Left renal pelvis (tissue), 4 donors: ENCODE measurements at places on chromosomes 5 and 9.

- DNase-seq, result no peak
Observed at GRCh38 chr5:106959387-106959786, 711.4 kb downstream of the EFNA5 start.

- no peak for DNase-seq
Observed at GRCh38 chr5:912280-913091, 19.8 kb downstream of the TRIP13 start.

- DNase-seq, result no peak
Observed at GRCh38 chr9:129241725-129242124, 63.7 kb upstream of the IER5L start.

- no peak for DNase-seq
Observed at GRCh38 chr9:113935677-113936380, 59.7 kb downstream of the ZNF618 start.

GRCh38 chr9:6197330-6197729, 18.3 kb upstream of the IL33 start:
- no peak for DNase-seq

DNA sequence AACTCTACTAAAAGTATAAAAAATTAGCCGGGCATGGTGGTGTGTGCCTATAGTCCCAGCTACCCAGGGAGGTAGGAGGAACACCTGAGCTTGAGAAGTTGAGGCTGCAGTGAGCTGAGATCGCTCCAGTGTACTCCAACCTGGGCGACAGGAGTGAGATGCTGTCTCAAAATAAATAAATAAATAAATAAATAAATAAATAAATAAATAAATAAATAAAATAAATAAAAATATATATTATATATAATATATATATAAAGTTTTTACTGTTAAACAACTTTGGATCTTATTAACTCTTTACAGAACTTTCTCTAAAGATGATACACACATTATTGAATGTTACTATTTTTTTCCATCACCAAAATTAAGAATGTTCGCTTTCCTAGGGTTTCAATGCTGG, 38.4 kb downstream of the HMGCR start:
- DNase-seq, result no peak

GRCh38 chr5:65481171-65481581, 544 bp downstream of the ADAMTS6 start:
- DNase-seq, result peak; percentile 5

DNA sequence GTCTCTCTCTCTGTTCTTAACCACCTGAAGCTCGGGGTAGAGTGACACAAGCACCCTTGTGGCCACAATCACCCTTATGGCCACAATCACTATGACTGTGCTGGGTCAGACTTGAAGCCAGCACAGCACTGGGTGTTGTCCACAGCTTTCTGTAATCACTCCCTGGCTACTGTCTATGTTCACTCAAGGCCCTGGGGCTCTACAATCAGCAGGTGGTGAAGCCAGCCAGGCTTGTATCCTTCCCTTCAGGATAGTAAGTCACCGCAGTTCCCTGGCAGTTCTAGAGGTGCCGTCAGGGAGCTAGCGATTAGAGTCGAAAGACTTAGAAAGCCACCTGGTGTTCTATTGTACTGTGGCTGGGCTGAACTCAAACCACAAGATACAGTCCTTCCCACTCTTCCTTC, 44.2 kb downstream of the GDA start:
- no peak for DNase-seq

DNA sequence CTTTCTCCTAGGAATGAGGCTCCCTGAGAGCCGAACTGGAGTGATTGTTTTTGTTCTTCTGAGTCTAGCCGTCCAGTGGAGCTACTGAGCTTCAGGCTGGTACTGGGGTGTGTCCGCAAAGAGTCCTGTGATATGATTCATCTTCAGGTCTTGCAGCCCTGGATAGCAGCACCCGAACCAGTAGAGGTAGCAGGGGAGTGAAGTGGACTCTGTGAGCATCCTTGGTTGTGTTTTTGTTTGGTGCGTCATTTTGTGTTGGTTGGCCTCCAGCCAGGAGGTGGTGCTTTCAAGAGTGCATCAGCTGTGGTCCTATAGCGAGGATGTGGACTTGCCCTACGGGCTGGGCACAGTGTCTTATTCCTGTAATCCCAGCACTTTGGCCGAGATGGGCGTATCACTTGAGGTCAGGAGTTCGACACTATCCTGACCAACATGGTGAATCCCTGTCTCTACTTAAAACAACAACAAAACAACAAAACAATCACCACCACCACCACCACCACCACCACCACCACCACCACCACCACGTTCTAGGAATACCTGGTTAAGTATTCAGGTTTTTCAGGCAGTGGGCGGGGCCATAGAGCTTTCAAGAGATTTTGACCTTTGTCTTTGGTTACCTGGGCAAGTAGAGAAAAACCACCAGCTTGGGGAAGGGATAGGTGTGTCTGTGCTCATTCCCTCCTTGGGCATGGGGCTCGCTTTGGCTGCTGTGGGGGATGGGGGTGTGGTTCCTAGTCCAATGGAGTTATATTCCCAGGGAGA, 154.0 kb downstream of the WDR70 start:
- no peak for DNase-seq
